Endothelial cell (in vitro differentiated cells): ENCODE measurements at places on chromosomes 16 and 17.

GRCh38 chr16:11634312-11634711 lies 33.9 kb upstream of the SNN start:
- DNase-seq, result no peak

- DNase-seq, result no peak
These were observed 10.6 kb downstream of the TCF25 start for GRCh38 chr16:89884041-89884421.

DNA sequence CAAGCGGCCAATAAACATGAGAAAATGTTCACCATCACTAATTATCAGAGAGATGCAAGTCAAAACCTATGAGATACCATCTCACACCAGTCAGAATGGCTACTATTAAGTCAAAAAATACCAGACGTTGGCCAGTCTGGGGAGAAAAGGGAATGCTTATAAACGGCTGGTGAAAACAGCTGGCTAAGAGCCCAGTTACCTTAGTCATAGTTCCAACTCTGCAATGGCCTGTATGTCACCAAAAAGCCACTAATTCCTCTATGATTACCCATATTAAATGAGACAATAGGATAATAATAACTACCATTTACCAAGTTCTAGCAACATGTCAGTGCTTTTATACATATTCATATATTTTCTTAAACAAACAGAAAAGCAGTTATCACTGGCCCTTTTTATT lies 42.9 kb upstream of the CDRT4 start:
- no peak for DNase-seq

DNA sequence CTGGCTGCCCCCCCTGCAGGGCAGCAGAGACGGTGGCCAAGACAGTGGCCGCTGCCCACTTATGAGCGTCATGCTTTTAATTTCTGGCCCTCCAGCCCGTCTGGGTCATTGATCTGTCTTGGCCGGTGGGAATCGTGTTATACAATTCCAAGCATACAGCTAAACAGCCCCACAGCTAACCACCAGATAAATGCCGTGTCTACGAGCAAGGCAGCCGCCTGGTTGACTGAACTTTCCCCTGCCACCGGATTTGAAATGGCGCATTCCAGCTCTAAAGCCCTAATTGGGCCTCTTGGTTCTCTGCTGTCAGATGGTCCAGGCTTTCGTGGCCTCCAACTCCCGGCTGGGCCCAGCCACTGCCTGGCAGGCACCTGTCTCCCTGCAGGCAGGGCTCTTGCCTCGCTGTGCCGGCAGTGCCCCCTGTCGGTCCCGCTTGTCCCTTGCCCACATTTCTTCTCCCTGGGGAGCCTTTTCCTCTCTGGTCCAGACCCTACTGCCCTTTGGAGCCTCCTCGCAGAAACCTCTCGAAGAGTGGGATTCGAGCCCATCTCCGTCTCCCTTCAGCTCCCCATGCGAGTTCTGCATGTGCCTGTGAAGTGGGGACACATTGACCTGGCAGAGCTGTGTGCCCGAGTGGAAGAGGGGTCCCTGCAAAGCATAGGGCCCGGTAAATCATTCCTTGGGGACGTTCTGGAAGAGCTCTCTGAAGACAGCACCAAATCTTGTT lies 1.8 kb upstream of the RBFOX3 start:
- peak; percentile 89 for DNase-seq

GRCh38 chr17:38428643-38429371 lies 543 bp downstream of the ARHGAP23 start:
- DNase-seq, result peak; percentile 66

DNA sequence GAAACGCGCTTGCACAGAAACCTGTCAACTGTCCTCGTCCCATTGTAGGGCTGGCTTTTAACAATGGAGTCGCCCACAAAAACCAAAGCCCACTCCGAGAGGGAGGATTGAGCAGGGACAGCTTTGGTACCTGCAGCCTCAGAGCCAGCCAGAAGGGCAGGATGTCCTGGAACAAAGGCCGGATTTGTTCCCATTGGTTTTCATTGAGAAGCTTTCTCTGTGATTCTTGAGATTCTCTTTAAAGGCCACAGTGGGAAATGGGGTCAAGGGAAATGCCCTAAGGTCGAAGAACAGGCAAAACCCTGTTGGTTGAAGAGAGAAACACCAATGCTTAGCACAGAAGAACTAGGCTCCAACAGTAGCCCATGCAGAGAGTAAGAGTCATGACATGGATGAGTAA lies 65.4 kb downstream of the C16orf78 start:
- peak; percentile 23 for DNase-seq

DNA sequence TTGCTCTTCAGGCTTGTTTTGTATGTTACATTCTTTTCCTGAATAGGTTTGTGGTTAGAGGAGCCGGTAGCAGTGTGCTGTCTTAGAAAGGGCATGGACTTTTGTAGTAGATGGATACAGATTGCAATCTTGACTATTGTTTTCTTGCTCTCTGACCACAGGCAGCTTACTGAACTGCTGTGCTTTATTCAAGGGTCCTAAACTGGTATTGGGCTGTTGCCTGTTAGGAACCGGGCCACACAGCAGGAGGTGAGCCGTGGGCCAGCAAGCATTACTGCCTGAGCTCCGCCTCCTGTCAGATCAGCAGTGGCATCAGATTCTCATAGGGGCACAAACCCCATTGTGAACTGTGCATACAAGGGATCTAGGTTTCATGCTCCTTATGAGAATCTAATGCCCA lies 373.9 kb downstream of the CPPED1 start:
- DNase-seq, result no peak

DNA sequence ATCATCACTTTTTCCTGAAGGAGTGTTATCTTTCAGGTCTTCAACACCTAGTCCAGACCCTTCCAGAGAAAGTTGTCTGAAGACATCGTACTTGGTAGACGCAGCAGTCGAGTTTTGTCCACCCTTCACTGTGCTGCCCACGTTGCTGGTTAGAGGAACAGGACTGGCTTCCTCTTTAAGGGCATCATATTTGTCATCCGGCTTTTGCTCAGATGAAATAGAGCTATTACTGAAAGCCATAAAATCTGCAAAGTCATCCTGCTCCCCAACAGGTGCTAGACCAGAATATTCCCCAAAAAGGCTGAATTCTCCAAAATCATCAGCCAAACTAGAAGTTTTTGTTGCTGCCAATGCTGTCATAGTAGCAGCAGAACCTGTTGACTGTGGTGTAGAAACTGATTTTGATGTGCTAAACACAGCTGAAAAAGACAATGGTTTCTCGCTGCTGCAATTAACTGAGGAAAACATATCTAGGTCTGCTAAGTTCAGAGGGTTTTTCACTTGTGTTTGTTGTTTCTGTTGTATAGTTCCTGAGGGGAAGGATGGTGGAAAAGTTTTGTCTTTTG lies 55.7 kb downstream of the SYNRG start:
- DNase-seq, result no peak

- DNase-seq, result no peak
These were observed 179.6 kb downstream of the CCT6B start for GRCh38 chr17:34781571-34782108.

DNA sequence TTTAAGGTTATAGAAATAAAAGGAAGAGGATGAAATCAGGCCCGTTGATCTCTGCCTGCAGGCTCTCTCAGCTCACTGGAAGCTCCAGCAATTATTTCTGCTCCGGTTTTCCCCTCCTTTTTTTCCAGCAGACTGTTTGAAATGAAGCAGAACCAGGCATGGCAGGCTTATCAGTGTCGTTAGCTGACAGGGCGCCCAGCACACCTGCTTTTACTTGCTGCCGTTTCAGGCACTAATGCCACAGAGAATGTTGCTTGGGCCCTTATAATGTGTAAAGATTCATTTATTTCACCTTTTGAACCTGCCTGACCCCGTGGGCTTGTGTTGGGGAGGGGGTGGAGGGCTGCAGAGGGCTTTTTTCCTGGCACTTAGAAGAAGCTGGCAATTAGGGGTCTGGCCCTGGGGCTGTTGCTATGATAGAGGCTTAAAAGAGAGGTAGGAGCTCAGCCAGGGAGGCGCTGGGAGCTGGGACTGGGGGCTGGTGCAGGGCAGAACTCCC lies 108.1 kb downstream of the IRX3 start:
- DNase-seq, result no peak

DNA sequence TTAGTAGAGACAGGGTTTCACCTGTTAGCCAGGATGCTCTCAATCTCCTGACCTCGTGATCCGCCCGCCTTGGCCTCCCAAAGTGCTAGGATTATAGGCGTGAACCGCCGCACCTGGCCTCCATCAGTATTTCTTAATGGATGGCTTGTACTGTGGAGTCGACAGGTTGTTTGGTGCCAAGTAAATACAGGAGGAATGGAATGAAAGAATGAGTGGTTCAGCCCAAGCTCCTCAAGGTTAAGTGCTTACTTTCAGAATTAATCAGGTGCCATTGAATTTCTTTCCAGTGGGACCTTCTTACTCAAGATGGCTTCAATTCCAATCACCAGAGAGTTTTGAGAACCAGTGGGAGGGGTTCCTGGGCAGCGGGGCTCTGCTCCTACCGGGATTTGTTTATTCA lies 25.0 kb downstream of the ALOX15 start:
- DNase-seq, result no peak
